D341Med (cell line): ENCODE measurements at places on chromosomes 5 and 9.
A peak's percentile ranks its signal among the peaks of the same experiment; 100 is the strongest.

DNA sequence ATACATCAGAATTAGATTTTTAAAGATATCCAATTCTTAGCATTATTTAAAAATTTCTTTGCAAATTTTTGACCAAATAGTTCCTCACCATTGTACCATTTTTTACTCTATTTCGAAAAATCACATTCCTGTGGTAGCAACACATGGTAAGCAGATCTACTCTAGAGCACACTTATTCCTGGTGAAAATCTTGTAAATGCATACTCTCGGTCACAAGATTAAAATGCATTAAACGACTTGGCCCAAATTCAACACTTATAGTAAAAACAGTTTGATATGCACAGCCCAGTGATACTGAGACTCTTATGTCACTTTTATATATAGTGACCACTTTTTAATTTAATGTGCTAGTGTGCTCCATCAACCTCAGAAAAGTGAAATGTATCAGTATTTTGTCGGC lies 208.8 kb upstream of the TARS1 start:
- DNase-seq = no peak

- no peak for DNase-seq
These were observed 193.0 kb upstream of the MAP1B start for GRCh38 chr5:71914281-71914680.

GRCh38 chr5:150109921-150110320 lies 23.6 kb upstream of the CSF1R start:
- no peak for DNase-seq

- DNase-seq = no peak
These were observed 35.0 kb upstream of the SAP30L start for GRCh38 chr5:154410786-154411185.

DNA sequence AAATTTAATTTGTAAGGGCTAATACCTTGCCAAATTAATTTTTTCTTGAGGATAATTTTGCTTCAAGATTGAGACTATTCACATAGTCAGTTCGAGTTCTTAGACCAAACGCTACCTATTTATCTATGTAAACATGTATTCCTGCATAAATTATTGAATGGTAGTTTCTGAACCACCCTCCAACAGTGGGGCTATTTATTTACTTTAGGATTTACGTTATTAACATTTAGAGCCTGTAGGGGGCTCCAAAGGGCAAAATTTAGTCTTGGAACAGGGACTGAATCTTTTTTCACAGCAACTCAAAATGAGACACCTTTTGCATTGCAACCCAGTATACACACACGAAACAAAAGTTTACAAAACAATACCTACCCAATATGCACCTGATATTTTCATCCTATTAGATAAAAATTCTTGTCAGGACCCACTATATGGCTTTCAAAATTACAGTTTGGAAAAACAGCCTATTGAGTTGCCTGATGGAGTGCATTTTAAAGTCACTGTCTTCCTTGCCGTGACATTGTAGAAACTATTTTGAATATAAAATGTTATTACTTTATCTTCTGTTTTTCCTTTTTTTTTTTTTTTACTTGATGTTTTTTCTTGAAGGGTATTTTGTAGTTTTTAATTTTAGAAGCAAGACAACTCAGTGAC lies 47.1 kb upstream of the POU4F3 start:
- peak; percentile 57 for DNase-seq

DNA sequence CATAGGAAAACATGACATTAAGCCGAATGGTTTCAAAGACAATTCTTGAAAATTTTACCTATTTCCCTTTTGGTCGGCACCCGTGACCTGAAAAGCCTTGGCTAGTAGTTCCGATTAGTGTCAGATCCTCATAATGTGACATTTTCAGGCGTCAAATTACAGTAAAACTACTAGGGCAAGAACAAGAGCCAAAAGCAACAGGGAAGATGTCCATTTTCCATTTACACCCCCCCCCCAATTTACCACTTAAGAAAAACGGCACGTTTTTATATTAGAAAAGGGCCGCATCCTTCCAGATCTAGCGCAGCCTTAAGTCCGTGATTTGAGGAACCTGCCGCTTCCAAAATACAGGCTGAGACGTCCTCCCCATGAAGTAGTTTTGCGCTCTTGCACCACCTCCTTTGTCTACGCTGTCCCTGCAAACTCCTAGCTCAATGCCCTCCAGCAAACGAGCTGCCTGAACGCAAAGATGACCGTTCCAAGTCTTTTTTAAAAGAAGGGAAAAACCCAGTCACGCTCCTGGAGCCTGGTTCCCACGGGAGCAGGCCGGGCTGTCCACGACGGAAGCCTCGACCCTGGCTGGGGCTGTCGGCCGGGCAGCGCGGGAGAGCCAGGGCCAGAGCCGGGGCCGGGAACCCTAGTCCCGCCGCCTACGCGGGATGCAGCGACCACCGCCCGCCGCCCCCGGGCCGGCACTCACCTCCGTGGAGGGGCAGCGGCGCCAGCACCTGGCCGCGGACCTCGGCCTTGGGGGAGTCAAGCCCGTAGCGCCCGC lies 616 bp downstream of the RNF130 start:
- peak; percentile 67 for DNase-seq

DNA sequence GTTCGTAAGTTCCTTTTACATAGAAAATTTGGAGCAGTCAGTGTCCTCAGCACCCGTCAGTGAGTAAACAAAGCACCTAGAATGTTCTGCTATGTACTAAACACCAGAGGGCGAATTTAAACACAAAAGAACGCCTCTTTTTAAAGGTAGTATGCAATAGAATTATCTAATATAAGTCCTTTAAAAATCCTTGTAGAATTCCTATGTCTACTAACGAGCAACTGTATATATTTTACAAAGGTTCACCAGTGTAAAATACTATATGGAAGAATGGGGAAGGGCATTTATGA lies 499 bp upstream of the TMEM232 start:
- DNase-seq = no peak
